ENCODE measurements at places on chromosomes 11 and 22.

GRCh38 chr11:36367806-36368680 lies 72.0 kb downstream of the PRR5L start:
- DNase-seq: no peak

GRCh38 chr22:21800552-21801303 lies 65.1 kb upstream of the YPEL1 start:
- DNase-seq: no peak

GRCh38 chr22:35625763-35626432 lies 8.8 kb upstream of the MB start:
- DNase-seq: no peak

DNA sequence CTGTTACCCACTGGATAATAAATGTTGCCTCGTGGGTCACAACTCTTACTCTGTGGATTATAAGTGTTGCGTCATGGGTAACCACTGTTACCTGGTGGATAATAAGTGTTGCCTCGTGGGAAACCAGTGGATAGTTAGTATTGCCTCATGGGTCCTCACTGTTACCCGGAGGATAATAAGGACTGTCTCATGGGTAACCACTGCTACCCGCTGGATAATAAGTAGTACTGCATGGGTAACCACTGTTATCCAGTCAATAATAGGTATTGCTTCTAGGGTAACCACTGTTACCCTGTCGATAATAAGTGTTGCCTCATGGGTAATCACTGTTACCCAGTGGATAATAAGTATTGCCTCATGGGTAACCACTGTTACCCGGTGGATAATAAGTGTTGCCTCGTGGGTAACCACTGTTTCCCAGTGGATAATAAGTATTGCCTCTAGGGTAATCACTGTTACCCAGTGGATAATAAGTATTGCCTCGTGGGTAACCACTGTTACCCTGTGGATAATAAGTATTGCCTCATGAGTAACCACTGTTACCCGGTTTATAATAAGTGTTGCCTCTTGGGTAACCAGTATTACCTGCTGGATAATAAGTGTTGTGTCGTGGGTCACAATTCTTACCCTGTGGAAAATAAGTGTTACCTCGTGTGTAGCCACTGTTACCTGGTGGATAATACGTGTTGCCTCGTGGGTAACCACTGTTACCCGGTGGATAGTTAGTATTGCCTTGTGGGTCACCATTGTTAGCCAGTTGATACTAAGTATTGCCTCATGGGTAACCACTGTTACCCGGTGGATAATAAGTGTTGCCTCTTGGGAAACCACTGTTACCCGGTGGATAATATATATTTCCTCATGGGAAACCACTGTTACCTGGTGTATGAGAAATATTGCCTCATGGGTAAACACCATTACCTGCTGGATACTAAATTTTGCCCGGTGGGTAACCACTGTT lies 15.7 kb upstream of the NXPE4 start:
- DNase-seq: no peak

- no peak for DNase-seq
These were observed 18.2 kb downstream of the DDX17 start for GRCh38 chr22:38487946-38488345.

DNA sequence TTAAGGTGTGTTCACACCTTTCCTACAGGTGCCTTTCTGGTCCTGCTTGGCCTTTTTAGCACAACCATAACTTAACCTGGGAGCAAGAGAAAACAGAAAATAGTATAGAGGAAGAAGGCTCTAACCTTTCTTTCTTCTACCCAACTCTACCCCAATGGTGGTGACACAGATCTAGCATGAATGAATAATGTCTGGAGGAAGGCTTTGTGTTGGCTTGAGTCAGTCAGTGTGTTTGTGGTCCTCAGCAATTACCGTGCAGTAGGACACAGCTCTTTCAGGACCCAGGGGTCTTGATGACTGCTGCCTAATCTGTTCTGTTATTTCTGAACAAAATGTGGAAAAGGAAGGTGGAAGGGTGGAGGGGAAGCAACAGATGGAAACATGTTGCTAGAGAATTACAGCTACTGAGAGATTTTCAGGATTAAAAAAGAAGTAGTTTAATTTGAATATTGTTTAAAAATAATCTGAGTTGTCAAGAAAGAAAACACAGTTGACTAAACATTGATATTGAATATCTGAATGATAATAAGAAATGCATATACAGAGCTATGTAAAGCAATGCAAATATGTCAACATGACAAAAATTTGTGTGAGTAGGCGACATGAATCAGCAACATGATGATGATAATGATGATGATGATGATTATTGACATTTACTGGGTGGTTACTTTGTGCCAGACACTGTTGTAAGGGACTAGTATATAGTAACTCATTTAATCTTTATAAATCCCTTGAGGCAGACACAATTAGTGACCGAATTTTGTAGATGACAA lies 55.3 kb downstream of the AASDHPPT start:
- DNase-seq: no peak

- DNase-seq: no peak
These were observed 32.7 kb upstream of the CD82 start for GRCh38 chr11:44532809-44533208.

- DNase-seq: peak; percentile 38
These were observed 33.6 kb downstream of the ASRGL1 start for GRCh38 chr11:62370743-62371440.

DNA sequence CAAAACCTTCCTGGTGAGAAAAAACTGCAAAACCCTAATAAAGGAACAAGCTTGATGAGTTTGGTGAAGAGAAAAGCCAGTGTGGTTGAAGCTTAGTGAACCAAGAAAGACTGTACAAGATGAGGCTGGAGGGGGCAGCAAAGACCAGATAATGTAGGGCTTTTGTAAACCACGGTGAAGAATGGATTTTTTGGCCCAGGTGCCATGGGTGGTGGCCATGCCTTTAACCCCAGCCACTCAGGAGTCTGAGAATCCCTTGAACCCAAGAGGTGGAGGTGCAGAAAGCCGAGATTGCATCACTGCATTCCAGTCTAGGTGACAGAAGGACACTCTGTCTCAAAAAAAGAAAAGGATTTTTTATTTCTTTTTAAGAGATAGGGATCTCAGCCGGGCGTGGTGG lies 5.0 kb upstream of the ZDHHC5 start:
- DNase-seq: no peak

DNA sequence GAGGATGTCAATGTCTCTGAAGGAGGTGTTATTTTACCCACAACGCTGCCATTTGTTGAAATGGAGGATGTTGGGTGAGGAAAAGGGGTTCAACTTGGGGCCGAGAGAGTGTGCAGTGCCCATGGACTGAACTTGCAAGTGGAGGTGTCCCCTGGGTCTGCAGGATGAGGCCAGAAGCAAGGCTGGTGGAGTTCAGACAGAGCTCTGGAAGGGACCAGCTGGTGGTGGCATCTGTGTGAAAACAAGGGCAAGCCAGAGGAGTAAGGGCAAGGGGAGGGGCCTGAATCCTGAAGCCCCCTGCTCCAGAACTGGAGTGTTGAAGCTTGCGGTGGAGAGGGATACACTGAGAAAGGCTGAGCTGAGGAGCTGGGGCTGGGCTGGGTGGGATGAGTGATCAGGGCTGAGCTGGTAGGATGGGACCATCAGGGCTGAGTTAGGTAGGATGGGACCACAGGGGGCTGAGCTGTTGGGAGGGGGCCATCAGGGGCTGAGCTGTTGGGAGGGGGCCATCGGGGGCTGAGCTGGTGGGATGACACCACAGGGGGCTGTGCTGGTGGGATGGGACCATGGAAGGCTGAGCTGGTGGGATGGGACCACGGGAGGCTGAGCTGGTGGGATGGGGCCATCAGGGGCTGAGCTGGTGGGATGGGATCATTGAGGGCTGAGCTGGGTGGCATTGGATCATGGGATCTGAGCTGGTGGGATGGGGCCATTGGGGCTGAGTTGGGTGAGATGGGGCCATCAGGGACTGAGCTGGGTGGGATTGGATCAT lies 13.4 kb upstream of the CTSD start:
- no peak for DNase-seq

GRCh38 chr11:3738241-3738640 lies 59.1 kb downstream of the NUP98 start:
- DNase-seq: no peak

- no peak for DNase-seq
These were observed 35.3 kb downstream of the C11orf65 start for GRCh38 chr11:108431997-108432396.

Data from activated T-cell treated with anti-CD3 and anti-CD28 coated beads for 48 hours (primary cell).